Psoas muscle (tissue), 8 donors: ENCODE measurements at places on chromosomes 11 and 22. TPM values are rescaled to one million over a fixed set of nuclear protein-coding genes. Genes with fewer than 3 reads are reported as not detected.

GRCh38 chr22:36569999-36570398, 41.0 kb upstream of the EIF3D start:
- DNase-seq: no peak
- no peak overlapping the region for H3K4me3 ChIP-seq
- no peak overlapping the region for H3K27ac ChIP-seq
- H3K36me3 ChIP-seq: no peaks in the 10 kb centered on the region

DNA sequence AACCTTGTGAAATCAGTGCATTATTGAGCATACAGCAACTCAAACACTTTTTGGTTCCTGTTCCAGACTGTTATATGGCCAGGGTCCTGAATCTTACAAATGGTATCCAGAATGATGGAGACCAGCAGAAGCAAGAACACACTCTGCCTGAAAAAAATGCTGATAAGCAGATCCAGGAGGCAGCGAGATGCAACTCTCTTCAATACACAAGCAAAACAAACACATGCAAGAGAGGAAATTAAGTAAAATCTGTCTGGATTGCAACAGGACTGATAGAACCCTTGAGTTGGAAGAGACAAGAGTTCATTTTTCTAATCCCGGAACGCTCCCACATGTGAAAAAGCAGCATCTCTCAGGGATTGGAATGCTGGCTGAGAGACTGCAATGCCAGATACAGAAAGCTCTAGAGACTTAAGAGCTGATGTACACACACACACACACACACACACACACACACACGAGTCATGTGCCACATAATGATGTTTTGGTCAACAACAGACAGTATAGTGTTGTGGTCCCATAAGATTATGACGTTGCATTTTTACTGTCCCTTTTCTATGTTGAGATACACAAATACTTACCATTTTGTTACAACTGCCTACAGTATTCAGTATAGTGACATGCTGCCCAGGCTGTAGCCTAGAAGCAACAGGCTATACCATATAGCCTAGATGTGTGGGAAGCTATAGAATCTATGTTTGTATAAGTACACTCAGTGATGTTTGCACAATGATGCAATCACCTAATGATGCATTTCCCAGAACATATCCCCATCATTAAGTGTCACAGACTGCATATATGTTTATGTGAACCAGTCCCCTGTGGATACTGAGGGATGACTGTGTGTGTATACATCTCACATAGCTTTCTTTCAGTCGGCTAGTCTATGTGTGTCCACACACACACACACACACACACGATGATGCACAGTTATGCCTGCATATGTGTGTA, 406.6 kb downstream of the LARGE1 start:
- no peak overlapping the region for H3K4me3 ChIP-seq
- H3K36me3 ChIP-seq: no peaks in the 10 kb centered on the region
- no peaks in the 10 kb centered on the region for H3K4me1 ChIP-seq
- no peak for DNase-seq
- H3K27ac ChIP-seq: no peak overlapping the region

DNA sequence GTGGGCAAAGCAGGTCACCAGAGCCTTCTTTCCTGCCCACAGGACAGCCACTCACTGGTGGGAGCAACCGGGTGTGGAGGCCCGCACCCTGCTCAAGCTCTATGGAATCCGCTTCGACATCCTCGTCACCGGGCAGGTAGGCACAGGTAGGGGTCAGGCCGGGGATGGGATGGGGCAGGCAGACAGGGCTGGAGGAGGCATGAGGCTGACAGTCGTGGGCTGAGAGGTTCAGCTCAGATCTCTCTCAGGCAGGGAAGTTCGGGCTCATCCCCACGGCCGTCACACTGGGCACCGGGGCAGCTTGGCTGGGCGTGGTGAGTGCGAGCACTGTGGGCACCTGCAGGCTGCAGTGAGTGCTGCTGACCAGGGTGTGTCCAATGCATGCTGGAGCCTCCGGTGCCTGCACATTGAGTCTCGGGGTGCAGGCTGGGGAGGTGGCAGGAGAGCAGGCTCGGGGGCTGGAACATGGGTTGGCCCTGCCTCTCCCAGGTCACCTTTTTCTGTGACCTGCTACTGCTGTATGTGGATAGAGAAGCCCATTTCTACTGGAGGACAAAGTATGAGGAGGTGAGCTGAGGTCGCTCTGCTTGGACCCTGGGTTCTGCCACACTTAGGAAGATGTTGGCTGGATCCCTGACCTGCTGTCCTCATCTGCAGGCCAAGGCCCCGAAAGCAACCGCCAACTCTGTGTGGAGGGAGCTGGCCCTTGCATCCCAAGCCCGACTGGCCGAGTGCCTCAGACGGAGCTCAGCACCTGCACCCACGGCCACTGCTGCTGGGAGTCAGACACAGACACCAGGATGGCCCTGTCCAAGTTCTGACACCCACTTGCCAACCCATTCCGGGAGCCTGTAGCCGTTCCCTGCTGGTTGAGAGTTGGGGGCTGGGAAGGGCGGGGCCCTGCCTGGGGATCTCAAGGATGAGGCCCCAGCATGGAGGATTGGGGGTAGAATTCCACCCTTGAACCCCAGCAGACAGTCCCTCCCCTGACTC, 6.3 kb downstream of the SLC7A4 start:
- H3K36me3 ChIP-seq: no peaks in the 10 kb centered on the region
- DNase-seq: no peak
- H3K27me3 ChIP-seq: peaks cover 2% of the 10 kb centered on the region
- H3K4me3 ChIP-seq: no peak overlapping the region

GRCh38 chr11:65301491-65302329, 13.0 kb upstream of the CDC42EP2 start:
- no peaks in the 10 kb centered on the region for H3K27me3 ChIP-seq
- no peak overlapping the region for H3K27ac ChIP-seq
- DNase-seq: peak; percentile 76
- no peaks in the 10 kb centered on the region for H3K36me3 ChIP-seq
- H3K4me1 ChIP-seq: peaks cover 23% of the 10 kb centered on the region
- no peak overlapping the region for H3K4me3 ChIP-seq

The TENM4 gene
- 0.19 TPM for polyA plus RNA-seq
